ENCODE measurements at places on chromosomes 5 and 9.

GRCh38 chr5:138659121-138659520, 83.9 kb upstream of the HSPA9 start:
- no peak for DNase-seq

DNA sequence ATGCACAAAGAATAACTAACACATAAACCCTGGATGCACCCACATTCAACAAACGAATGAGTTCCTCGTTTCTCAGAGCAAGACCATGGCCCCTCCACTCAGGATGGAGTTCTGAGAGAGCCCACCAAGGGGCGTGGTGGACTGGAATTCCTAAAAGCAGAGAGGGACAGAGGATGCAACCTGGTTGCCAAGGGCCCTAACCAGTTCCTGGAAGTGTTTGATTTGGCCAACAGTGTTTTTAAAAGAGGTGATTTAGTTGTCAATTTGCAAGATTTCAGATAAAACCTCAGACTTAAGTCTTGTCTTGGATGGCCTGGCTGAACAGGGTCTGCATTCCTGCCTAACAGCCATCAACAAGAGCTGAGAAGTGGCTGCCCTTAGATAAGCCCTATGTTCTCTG, 34.4 kb downstream of the GLRA1 start:
- no peak for DNase-seq

GRCh38 chr9:137367506-137368430, 55.2 kb downstream of the EXD3 start:
- DNase-seq, result no peak

DNA sequence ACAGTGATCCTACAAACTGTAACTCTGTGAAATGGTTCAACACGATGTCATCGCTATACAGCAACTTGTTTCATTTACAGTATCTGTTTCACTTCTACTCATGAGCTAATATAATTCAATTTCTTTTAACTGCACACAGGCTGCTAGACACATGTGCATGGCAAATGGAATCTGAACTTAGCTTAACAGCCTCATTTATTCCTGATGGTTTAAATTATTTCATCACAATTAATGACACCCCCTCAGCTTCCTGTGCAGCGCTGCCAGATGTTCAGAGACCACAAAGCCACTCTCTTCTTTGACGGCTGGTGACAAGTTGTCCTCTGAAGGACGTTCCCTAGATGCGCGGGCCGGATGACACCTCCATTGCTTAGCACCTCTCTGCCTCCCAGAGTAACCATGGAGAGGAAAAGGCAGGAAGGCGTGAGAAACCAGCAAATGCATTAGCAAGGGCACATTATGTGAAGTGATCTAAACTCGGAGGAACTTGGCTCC, 191.1 kb downstream of the BNC2 start:
- no peak for DNase-seq

DNA sequence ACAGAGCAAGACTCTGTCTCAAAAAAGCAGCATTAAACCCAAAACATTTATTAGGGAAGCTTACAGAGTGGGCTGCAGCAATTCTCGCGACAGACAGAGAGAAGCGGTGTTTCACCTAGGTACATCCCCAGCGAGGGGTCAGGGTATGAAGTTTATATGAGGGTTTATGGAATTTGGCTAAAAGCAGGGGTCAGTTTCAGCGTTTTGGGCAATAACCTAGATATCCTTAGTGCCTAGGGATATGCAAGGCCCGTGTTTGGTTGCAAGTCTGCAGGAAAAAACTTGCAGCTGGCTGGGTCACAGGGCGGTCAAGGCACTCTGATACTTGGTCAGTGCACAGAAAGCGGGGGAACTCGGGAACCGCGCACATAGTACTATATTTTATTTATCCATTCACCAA, 649 bp upstream of the GLE1 start:
- DNase-seq, result no peak

GRCh38 chr9:8206720-8207119, 407.1 kb upstream of the DMAC1 start:
- DNase-seq, result peak; percentile 4

DNA sequence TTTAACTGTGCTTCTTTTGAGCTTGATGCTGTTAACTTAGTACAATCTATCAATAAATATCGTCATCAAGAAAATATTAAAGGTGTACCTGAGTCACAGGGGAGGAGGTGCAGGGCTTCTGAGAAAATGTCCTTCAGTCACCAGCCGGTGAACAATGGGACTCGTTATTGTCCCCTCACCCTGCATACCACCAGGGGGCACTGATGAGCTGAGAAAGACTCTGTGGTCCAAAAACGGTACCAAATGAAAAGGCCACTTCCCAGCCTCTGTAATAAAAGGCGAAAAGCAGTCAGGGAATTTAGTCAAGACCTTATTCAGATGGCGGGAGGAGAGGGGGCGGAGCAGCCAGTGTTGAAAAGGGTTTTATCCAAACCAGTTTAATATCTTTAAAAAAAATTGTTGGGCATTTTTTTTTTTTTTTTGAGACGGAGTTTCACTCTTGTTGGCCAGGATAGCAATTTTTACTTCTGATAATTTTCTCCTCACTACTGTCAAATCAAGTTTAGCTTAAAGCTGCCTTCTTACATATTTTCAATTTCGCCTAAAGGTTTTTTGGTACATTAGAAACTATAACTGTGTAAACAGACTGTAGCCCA, 271.9 kb upstream of the ADAMTS16 start:
- DNase-seq, result peak; percentile 43

GRCh38 chr5:72837524-72838096, 21.1 kb downstream of the TNPO1 start:
- no peak for DNase-seq

- DNase-seq, result no peak
These were observed 25.8 kb downstream of the RFX3 start for GRCh38 chr9:3500044-3500443.

- DNase-seq, result peak; percentile 79
These were observed 718 bp upstream of the DENND4C start for GRCh38 chr9:19229595-19230354.

DNA sequence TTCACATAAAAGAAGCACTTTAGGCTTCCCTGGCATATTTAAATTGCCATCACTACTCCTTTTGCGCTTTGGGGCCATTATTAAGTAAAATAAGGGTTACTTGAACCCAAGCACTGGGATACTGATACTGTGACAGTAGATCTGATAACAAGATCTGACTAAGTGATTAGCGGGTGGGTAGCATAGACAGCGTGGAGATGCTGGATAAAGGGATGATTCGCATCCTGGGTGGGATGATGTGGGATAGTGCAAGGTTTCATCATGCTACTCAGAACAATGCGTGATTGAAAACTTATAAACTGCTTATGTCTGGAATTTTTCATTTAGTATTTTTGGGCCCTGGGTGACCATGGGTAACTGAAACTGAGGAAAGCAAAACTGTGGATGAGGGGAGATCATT, 75.1 kb downstream of the PTTG1 start:
- no peak for DNase-seq

- DNase-seq, result no peak
These were observed 36.3 kb upstream of the BASP1 start for GRCh38 chr5:17180864-17181723.

DNA sequence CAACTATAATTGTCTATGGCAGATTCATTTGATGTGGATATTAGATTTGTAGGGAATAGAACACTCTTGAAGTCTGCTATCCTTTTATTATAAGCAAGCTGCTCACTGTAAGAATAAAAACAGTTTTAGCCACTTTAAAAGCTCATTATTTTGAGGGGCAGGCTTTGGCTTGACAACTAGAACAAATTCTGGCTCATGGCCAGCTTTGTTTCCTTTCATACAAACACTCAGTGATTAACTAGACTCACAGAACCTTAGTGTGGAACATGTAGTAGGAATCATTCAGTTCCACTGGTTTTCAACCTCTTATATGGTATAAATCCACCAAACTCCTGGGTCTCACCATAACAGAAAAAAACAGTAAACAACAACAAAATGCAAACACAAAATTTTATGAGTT, 27.4 kb upstream of the CEP120 start:
- DNase-seq, result no peak

DNA sequence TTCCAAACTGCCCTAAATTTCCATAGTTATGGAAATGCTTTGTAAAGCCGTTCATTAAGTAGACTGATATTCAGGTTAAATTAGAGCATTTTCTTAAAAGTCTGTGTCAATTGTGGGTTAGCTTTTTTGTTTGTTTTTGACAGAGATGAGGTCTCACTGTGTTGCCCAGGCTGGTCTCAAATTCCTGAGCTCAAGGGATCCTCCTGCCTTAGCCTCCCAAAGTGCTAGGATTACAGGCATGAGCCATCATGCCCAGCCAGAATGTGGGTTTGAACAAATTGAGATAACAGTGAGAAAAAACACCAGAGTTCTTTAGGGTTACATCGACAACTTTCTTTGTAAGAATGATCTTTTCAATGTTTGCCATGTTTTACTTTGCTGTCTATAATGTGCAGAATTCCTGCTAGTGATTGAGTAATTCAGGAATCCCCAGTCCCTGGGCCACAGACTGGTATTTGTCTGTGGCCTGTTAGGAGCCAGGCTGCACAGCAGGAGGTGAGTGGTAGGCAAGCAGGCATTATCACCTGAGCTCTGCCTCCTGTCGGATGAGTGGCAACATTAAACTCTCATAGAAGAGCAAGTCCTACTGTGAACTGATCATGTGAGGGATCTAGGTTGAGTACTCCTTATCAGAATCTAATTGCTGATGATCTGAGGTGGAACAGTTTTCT, 80.5 kb downstream of the RAI14 start:
- no peak for DNase-seq

DNA sequence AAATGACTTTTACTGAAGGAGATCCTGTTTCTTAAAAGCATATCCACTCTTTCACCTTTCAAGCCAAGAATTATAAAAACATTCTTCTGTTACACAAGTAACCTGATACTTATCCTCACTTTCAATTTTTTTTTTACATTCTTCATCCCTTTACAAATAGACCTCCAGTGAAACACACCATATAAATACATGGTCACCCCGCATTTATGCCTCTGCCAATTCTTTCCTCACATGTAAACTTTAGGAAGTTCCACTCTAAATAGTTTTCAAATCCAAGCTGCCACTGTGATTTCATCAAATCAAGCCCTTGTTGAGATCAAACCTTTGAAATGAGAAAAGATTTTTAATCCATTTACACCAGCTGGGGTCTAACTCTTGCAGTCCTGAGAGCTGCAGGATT, 40.0 kb downstream of the GAS1 start:
- no peak for DNase-seq

DNA sequence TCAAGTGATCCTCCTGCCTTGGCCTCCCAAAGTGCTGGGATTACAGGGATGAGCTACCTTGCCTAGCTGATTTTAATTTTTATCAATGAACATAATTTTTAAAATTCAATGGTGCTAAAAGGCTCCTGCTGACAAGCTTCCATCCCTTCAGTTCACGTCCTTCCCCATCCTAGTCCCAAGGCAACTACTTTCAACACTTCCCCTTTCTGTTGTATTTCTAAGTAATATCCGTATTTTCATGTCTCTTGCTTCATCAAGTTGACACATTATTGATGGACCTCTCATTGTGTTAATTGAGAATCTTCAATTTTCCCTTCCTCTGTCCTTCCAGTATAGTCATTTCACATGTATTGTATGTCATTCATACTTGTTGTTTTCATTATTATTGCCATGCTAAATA, 93.8 kb upstream of the RASGRF2 start:
- peak; percentile 20 for DNase-seq

DNA sequence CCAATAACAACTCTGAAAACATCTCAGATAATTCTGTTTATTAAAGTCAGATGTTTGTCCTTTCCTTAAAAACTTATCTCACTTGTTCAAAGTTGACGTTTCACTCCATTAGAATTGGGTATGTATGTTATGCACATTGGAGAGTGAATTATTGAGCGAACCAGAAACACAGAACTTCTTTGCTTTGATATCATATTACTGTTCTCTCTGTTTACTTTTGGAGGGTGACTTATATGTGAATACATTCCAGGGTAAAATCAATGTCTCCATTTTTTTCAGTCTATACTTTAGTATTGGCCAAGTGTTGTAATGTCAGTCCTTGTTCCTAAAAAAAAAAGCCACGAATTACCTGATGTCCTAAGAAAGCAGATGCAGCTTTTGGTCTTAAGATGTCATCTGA, 307.4 kb downstream of the CSNK1G3 start:
- no peak for DNase-seq
